Endothelial cell (in vitro differentiated cells): ENCODE measurements at places on chromosomes 4 and X. TPM values are rescaled to one million over a fixed set of nuclear protein-coding genes. Genes with fewer than 3 reads are reported as not detected.

The SSX2 gene
- not detected for total RNA-seq

The ACE2 gene
- not detected for total RNA-seq

DNA sequence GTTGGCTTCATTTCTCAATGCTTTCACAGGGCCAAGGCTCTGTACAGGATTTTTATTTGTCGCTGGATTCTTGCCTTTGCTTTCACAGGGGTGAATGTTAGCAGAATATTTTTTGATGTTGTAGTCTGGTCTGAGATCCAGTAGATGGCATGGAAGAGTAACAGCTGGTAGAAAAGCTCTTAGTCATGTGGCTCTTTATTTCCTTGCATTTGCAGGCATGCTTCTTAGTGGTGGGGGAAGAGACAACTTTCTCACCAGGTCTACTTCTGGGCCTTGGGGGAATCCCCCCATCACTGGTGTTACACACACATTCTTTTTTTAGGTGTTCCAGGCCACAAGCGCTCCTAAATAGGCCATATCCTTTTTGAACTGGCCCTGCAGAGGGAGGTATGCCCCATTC lies 58.2 kb upstream of the DKK2 start:
- no peak for DNase-seq

DNA sequence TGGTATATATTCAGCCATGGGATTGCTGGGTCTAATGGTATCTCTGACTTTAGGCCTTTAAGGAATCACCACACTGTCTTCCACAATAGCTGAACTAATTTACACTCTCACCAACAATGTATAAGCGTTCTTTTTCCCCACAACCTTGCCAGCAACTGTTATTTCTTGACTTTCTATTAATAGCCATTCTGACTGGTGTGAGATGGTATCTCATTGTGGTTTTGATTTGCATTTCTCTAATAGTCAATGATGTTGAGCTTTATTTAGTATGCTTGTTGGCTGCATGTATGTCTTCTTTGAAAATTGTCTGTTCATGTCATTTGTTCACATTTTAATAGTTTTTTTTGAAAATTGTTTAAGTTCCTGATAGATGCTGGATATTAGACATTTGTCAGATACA lies 235.2 kb downstream of the HEPH start:
- no peak for DNase-seq

The LONRF3 gene
- 12.4 TPM for total RNA-seq

DNA sequence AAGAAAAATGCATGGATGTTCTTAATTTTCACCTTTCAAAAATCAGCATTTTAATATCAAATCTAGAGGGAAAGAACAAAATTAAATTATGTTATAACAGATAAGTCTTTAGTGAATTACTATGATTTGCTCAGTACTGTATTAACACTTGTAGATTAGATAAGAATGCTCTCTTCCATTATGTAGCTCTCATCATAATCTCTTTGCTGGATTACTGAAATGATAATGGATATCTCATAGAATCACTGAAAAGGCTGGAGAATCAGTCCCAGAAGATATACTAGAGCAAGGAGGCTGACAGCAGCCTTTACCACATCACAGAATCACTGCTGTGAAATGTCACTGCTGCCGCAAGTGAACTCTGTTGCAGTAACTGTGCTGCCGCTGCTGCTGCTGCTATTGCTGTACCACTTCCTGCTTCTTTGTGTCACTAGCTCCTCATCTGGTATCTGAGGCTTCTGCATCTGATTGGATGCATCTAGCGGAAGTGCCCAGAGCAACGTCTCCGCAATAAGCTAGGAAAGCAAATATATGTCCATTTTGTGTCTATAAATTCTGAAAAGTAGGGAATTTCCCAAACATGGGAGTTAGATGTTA lies 738.2 kb downstream of the ADGRL3 start:
- no peak for DNase-seq

DNA sequence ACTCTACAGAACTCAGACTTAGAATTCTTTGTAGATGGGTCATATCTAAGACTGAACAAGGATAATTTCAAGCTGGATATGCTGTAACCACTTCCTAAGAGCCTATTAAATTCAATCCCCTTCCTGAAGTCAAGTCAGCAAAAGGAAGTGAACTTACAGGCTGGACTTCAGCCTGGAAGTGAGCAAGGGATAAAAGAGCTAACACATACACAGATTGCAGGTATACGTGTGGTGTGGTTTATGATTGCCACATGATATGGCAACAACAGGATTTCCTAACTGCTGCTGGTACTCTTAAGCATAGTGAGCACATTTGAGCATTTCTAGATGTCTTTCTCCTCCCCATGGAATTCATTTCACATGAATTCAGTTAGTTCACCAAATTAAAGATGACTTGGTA lies 38.2 kb upstream of the UXT start:
- no peak for DNase-seq

GRCh38 chr4:186813377-186814068 lies 89.9 kb upstream of the FAT1 start:
- no peak for DNase-seq

DNA sequence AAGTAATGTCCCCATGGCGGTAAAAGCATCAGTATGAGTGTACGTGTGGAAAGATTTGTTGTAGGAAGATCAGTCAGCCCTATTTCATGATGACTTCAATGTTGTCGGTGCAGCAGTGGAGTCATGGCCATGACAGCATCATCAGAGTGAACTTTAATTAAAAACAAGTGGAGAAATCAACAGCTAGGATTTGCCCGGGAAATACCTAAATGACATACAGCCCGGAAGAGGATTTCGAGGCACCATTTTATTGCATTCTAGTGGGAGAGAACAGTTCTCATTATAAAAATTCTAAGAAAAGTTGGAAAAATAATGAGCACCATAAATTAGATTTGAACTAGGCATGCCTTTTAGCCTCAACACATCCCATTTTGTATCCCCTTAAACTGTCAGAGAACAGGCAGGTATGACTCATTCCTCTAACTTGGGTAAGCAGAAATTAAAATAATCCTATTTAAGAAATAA lies 170.1 kb downstream of the SHROOM3 start:
- DNase-seq, result no peak

- no peak for DNase-seq
These were observed 37.1 kb upstream of the HERC6 start for GRCh38 chr4:88341227-88342192.

DNA sequence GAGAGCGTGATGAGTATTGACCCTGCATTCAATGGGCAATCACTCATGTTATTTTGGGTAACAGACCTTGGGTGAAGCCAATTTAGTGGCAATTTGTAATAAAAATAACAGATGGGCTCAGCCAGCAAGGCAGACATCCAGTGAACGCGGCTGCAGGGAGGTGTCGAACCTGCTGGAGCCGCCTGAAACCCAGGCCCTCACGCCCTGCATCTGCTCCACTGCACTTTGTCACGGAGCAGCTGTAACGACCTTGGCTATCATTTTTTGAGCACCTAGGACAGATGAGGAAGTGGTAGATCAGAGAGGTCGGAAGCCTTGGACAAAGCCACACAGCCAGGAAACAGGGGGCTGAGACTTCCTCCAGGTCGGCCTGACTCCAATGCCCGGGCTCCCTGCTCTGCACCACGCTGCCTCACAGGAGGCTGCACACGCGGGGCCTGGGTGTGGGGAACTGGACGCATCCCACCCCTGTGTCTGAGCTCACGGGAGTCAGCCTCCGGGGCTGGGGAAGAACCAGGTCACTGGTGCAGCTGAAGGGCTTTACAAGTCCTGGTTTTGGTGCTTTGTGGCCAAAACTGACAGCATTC lies 19.4 kb downstream of the HMX1 start:
- no peak for DNase-seq

- no peak for DNase-seq
These were observed 58.6 kb upstream of the UGT8 start for GRCh38 chr4:114539985-114540384.

- DNase-seq, result no peak
These were observed 1.6 kb downstream of the RAB33A start for GRCh38 chrX:130173190-130173895.

The RNF128 gene
- 2.5 TPM for total RNA-seq

GRCh38 chr4:154313004-154313585 lies 178.5 kb downstream of the DCHS2 start:
- no peak for DNase-seq

GRCh38 chrX:133868682-133869081 lies 116.7 kb downstream of the GPC3 start:
- DNase-seq, result no peak

DNA sequence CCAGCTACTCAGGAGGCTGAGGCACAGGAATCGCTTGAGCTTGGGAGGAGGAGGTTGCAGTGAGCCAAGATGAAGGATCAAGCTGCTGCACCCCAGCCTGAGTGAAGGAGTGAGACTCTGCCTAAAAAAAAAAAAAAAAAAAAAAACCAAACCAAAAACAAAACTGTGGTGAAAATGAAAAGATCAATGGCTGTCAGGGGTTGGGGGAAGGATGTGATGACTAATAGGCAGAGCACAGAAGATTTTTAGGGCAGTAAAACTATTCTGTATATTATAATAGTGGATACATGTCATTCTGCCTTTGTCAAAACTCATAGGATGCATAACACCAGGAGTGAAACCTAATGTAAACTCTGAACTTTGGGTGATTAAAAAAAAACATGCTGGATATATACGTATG lies 69.9 kb upstream of the ELOVL6 start:
- DNase-seq, result no peak

The CCSER1 gene
- total RNA-seq, result 3.0 TPM

DNA sequence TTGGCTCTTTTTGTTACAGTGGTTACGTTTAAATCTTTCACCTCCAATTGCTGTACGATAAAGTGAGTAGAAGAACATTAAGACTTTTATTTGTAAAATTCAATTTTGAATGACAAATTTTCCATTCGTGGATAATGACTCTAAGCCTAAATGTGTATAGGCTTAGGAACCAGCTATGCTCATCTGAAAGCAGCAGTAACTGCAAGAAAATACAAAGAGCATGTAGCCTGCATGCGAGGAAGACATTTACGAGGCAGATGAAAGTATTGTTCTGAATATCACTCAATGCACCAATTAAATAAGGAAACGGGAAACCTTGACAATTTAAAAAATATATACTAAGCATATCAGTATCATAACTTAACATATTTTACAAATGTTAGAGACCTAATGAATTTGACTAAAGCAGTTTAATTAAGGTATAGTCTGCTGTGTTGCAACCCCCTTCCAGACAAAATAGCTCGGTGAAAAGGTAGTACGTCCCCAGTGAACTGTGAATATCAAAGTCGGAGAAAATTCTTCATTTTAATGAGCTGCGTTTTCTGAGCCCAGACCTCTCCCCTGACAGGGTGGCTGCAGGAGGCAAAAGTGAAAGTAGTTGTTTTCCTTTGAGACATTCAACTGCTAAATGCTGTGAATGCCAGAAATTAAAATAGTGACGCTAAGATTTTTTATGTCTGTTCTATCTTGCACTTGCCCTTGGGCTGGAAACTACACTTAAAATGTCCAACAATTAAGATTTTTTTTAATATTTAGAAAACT lies 1236.5 kb upstream of the TENM3 start:
- DNase-seq, result no peak

GRCh38 chr4:85393201-85393600 lies 81.7 kb upstream of the ARHGAP24 start:
- no peak for DNase-seq

GRCh38 chr4:16171831-16172230 lies 54.4 kb downstream of the TAPT1 start:
- DNase-seq, result no peak

DNA sequence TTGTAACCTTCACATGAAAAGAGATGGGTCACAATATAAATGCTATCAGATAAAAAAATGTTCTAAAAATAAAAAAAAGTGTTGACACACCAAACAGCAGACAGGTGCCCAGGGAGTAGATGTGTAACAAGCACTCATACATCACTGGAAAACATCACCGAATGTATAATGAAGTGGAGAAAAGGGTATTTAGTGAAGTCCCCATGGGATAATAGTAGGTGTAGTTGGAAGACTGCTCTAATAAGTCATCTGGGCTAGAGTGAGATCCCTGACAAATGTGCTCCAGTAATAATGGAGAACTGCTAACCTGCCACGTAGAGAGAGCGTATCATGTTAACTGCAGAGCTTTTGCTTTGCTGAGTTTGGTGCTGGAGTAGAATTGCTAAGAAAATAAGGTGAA lies 152.0 kb downstream of the GRIA2 start:
- DNase-seq, result no peak

The MAGEB17 gene
- not detected for total RNA-seq

GRCh38 chr4:170089274-170089667 lies 485 bp downstream of the AADAT start:
- DNase-seq, result peak; percentile 28

The ZMAT1 gene
- 7.3 TPM for total RNA-seq

The DTHD1 gene
- total RNA-seq, result not detected

DNA sequence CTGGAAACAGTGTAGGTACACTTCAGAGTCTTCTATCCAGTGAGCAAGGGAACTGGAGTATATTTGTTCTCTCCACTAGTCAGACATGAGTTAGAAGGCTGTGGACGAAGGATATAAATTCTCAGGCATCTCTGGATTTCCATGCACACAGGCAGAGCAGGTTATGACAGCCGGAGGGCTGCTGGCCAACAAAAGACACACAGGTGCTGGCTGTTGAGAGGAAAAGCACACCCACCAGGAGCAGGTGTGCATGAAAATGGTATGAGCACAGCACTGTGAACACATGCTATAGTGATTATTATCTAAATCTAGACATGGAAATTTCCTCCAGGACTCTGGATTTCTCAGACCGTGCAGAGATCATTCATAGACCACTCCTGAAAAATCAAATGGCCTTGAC lies 444.7 kb upstream of the RPS6KA3 start:
- DNase-seq, result no peak

The GABRG1 gene
- total RNA-seq, result not detected

- no peak for DNase-seq
These were observed 5.0 kb downstream of the PLP2 start for GRCh38 chrX:49176421-49177326.

The CFAP299 gene
- not detected for total RNA-seq

The UCHL1 gene
- 397 TPM for total RNA-seq
